ENCODE measurements at places on chromosomes 2 and 18.

GRCh38 chr2:104447831-104448434, 406.0 kb upstream of the POU3F3 start:
- DNase-seq: no peak

DNA sequence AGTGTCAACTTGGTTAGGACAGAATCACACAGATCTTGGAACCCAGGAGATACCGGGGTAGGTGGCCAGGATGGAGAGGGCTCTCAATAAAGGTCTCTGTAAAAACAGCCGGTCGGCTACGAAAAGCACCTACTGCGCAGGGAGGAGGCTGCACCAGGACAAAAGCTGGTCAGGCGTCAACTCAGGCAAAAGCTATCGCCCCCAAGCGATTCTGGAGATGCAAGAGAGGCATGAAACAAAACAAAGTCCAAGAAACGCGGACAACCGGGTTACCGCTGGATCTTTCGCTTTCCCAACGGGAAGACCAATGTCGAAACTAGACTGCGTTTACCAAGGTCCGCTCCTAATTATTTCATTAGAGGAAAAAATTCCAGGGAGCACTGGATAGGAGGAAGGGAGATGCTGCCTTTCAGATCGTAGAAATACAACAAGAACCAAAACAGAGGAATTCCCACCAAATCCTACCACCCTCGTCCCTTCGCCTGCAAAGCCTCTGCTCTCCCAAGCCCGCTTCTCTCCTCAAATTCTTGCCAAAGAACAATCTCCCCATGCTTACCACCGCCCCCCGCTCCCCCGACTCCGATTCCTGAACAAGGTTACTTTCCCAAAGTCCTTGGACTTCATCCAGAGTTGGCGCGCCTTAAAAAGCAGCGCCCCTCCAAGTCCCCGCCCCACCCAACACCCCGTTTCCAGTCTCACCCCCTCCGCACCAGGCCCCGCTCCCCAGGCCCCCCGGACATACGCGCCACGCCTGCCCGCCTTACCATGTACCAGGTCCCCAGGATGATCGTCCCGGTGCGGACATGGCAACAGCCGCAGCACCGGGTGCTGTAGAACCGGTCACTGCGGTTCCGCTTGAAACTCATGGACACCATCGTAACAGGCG, 539 bp downstream of the LAPTM4A start:
- DNase-seq: peak; percentile 49

DNA sequence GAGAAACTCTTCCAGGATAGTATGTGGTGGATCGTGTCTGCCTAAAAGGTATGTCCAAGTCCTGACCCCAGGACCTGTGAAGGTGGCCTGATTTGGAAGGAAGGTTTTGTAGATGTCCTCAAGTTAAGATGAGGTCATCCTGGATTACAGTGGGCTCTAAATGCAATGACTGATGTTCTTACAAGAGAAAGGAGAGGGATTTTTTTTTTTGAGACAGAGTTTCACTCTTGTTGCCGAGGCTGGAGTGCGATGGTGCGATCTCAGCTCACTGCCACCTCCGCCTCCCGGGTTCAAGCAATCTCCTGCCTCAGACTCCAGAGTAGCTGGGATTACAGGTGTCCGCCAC, 19.9 kb downstream of the MBP start:
- DNase-seq: no peak

DNA sequence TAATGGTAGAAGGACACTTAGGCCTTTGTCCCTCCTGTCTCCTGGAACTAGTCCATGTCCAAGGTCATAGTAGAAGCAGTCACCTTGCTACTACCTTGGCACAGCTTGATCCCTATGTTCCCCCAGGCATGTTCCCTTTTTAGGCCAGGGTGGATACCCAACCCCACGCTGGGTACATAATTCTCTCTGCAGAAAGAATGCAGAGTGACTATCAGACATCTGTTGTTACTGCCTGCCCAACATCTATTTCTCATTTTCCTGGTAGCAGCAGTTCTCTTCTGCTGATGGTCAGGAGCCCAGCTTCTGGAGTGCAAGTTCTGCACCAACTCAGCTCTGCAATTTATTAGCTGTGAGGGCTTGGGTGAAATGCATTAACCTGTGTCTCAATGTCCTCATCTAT, 4.4 kb upstream of the METTL21A start:
- DNase-seq: no peak

- no peak for DNase-seq
Measured at GRCh38 chr18:28793901-28794300, 617.0 kb upstream of the CDH2 start.

DNA sequence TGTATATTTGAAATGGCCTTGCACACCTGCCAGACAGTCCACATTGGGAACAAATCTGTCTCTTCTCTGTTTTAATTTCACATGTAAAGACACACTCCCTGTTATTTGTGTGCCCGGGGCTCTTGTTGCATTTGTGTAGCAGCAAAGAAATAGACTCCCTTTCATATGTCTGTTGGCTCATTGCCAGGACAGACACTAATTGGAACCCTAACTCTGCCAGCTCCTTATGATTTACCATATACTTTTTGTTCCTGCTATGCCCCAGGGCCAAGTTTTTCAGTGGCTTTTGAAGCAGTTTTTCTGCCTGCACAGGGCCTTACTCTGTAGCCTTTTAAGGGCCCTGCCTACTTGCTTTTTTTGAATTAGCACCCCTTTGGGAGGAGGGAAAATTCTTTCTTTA, 396.9 kb downstream of the DLGAP1 start:
- DNase-seq: no peak

GRCh38 chr2:43636621-43637020, 439 bp upstream of the PLEKHH2 start:
- no peak for DNase-seq

- peak; percentile 81 for DNase-seq
Measured at GRCh38 chr2:88831792-88832248, 140.3 kb downstream of the RPIA start.

GRCh38 chr2:219060821-219061791, at the start of gene IHH:
Gene IHH (minus strand): TSS chr2:219060921. CDS start chr2:219060467, 454 bp downstream.
- DNase-seq: no peak

DNA sequence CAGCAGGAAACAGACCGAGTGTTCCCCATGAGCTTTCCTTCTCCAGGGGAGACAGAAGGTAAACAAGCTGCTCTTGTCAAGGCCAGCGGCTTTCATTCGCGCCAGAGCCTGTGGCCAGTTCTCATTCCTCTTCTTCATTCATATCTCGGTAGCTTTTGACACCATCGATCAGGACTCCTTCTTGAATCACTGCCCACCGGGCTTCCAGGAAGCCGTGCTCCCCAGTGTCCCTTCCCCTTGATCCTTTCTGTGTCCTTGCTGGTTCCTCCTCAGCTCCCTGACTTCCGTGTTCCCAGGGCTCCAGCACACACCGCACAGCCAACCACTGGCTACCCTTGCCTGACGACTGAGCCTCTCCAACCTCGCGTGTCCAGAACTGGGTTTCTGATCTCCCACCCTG, 14.1 kb downstream of the SLC66A3 start:
- DNase-seq: no peak

GRCh38 chr18:26480897-26481795, 67.2 kb downstream of the KCTD1 start:
- no peak for DNase-seq

DNA sequence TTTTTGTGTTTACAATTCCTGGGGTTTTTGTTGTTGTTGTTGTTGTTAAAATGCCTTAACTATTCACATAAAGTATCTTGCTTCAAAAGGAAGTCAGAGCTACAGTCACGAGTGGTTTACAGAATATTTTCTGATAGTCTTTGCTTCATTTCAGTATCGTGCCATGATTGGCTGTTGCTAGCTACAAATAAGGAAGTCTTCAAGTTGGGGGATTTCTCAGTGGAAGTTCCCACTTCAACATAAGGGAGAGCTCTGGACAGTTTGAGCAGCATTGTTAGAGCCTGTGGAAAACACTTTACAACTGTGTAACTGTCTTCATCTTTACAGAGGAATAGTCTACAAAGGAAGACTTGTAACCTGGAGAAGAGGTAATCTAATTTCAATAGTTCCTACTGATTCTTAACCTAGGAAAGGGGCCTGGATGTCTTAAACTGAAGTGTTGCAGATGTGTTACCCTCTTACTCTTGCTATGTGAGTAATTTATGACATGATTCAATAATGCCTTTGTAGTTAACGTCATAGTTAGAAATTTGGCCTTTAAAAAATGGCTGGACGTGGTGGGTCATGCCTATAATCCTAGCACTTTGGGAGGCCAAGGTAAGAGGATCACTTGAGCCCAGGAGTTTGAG, 23.4 kb upstream of the TANK start:
- peak; percentile 87 for DNase-seq

GRCh38 chr2:12399240-12399639, 317.5 kb upstream of the TRIB2 start:
- no peak for DNase-seq

- DNase-seq: no peak
Measured at GRCh38 chr2:46448111-46448510, 31.3 kb upstream of the TMEM247 start.

DNA sequence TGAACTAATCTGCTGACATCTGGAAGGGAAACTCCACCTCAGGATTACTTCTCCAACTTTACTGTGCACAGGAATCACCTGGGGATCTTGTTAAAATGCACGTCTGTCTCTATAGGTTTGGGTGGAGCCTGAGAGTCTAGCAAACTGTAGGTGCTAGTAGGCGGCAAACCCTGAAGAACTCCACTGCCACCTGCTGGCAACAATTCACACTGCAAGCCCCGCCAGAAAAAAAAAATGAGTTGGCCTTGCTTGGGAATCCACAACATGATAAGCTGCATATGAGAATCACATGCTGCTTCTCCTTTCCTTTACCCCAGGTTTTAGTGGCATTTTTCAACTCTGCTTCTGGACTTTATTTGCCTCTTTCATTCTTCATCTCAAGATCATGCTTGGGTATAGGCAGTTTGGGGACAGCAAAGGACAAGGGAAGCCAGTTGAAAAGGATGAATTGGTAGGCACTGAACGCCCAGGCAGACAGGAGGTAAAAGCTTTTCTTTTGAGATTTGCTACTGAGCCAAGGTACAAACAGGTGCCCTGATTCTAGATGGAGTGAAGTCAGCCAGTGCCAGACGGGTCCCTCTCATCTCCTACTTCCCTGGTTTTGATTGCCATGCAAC, 88.8 kb downstream of the VIT start:
- DNase-seq: peak; percentile 62

- DNase-seq: no peak
Measured at GRCh38 chr2:108217211-108217610, 22.6 kb upstream of the SULT1C3 start.

- DNase-seq: no peak
Measured at GRCh38 chr18:48308755-48309575, 100.2 kb downstream of the ZBTB7C start.

Measured in suppressor macrophage (primary cell).